ENCODE measurements at places on chromosomes 3 and 15.

DNA sequence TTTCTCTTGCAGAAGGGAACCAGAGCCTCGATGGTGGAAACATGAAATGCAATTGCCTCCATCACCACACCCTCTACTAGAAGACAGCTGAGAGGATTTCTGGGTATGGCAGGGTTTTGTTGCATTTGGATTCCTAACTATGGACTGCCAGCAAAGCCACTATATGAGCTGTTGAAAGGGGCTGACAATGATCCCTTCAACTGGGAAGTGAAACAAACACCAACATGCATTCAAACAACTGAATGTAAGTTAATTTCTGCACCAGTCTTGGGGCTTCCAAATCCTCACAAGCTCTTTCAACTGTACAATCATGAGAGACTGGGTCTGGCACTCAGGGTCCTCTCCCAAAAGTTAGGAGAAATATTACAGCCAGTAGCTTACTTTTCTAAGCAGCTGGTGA lies 116.7 kb upstream of the PLCL2 start:
- no peak for DNase-seq

- DNase-seq, result no peak
Observed at GRCh38 chr3:18264361-18264760, 160.8 kb downstream of the SATB1 start.

DNA sequence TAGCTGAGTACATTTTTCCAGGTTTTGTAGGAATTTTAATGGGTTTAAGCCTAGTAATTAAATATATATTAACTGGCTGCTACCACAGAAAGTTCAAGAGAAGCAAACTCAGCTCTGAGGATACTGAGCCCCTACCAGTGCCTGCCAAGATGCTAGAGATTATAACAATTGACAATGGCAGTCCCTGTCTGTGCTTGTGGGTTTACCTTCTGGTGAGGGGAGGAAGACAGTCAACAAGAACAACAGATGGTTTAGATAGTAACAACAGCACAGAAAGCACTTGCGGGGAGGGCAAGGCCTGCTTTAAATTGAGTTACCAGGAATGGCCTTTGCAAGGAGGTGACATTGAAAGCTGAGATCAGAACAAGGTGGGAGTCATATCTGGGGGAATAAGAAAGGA lies 56.6 kb upstream of the ARHGEF3 start:
- peak; percentile 9 for DNase-seq

- no peak for DNase-seq
Observed at GRCh38 chr3:63193647-63194046, 84.5 kb upstream of the SYNPR start.

- no peak for DNase-seq
Observed at GRCh38 chr3:38552364-38552763, 56.2 kb downstream of the EXOG start.

- no peak for DNase-seq
Observed at GRCh38 chr3:69226071-69226470, 103.7 kb upstream of the LMOD3 start.

GRCh38 chr3:15976524-15976923 lies 178.7 kb upstream of the ANKRD28 start:
- DNase-seq, result no peak
